Activated CD4-positive, CD25-positive, alpha-beta regulatory T cell treated with anti-CD3 and anti-CD28 coated beads, Interleukin-2, amount 50 U/mL, for 16 hours (primary cell): ENCODE measurements at places on chromosomes 2 and 18.

- DNase-seq = no peak
These were observed 1500.4 kb downstream of the DPP10 start for GRCh38 chr2:115942800-115943199.

DNA sequence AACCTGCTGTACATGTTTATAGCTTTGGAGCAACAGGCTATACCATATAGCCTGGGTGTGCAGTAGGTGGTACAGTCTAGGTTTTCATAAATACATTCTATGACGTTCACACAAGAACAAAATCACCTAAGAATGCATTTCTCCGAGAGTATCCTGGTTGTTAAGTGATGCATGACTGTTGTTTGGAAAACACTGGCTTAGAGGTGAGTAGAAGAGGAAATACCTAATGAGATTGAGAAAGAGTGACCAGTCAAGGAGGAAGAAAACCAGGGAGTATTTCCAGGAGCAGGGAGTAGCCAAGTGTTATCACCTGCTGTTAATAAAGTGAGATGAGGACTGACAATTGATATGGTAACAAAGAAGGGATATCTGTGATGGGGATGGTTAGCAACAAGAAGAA lies 2.9 kb upstream of the ZNF892 start:
- no peak for DNase-seq

- DNase-seq = no peak
These were observed 261.3 kb upstream of the CCDC68 start for GRCh38 chr18:55220523-55220922.

DNA sequence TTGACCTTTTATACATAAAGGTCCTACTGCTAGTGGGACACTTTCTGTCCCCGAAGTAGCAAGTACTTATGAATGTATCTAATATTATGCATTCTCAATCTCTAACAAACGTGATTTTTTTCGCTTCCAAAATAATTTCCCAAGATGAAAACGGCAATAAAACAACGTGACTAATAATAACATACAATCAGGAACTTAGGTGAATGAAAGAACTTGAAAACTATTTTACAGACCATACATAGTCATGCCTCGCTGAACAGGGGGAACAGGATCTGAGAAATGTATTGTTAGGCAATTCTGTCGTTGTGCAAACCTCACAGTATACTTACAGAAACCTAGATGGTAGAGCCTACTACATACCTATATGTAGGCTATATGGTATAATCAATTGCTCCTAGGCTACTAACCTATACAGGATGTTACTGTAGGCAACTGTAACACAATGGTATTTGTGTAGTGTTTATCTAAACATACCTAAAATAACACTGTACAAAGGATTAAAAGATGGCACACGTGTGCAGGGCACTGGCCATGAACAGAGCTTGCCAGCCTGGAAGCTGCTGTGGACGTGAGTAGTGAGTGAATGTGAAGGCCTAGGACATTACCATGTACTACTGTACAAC lies 2.5 kb downstream of the RTN4 start:
- no peak for DNase-seq

GRCh38 chr2:217052856-217053577 lies 193.2 kb upstream of the TNP1 start:
- no peak for DNase-seq

- no peak for DNase-seq
These were observed 159.0 kb upstream of the SETBP1 start for GRCh38 chr18:44521668-44522022.

- no peak for DNase-seq
These were observed 25.4 kb downstream of the ACADL start for GRCh38 chr2:210199854-210200253.

DNA sequence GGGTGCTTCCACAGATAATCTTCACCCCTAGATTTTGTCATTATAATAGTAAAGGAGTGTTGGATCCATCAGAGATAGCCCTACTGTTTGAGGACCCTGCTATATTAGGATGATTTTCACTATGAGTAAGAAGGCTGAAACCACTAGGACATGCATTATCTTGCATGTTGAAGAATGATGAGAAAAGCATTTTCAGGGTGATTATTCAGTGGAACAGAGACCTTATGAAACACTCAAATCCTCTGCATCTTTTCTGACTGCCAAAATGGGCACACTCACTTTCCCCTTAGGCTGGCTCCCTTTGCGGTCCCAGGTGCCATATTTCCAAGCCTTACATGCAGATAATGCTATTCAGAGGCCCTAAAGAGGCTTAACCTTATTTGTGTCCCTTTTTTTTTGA lies 296.9 kb downstream of the RND3 start:
- no peak for DNase-seq

DNA sequence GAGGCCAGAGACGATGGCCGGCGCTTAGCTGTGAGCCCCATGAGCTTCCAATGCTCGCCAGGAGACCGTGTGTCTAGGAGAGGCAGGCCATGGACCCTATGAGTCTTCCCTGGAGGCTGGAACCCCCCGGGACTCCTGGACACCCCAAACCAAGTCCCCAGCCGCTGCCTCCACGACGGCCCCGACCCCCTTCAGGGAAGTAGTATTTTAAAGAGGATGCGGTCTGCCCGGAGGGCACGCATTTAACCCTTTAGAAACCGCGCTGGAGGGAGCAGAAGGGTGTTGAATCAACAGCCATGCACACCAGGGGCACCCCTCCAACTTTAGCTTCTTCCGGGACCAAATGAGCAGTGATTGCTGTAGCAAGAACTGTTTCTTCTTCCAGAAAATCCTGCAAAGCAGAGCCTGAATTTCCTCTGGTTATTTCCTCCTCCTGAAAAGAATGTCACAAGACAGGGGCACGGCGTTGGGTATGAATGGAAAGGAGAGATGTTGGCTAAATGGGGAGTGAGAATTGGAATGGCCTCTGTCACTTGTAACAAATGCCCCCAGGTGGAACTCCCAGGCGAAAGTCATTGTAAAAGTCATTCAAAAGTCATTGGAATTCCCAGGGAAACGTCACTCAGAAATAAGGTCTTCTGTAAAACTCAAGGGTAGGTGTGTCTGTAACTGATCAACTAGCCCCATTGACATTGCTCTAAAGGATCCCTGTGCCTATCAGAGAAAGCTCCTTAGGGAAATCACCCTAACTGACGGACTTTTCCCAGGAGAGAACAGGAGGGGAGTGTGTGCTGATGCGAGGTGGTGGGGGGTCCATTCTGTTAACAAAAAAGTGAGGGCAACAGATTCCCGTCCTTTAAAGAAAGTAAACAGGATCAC lies 5.8 kb upstream of the GBX2 start:
- DNase-seq = no peak

DNA sequence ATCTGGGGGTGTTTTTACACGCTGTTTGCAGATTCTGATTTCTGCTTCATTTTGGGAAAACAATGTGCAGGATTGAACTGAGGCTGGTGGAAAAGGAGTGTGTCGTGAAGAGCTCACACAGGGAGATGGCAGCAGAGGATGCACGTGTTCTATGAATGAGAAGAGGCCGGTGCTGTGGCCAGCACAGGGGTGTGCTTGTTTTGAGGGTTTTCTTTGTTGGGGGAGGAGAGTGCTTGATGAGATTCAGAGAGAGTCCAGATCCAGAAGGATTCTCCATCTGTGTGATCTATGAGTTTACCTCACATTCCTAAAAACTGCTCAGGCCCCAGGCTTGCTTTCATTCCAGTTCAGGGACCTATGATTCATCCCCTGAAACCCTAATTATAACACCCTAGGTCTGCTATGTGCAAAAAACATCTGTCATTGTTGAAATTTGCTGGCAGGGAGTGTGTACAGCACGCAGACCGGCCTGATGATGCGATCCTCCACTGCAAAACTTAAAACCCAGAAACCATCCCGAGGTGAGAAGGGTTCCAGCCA lies 12.1 kb downstream of the TGFA start:
- DNase-seq = no peak

DNA sequence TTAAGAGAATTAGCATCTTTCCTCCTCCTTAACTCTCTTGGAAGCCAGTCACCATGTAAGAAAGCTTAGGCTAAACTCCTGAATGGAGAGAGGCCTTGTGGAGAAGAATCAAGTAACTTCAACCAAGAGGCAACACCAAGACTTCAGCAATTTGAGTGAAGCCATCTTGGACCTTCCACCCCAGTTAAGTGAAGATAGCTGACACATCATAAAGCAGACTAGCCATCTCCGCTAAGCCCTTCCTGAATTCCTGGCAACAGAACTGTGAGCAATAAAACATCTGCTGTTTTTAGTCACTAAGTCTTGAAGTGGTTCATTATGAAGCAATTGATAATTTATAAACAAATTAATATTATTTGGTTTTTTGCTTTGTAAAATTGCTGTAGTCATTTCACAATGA lies 1.5 kb upstream of the ZNF397 start:
- DNase-seq = no peak

GRCh38 chr2:48467637-48468036 lies 62.3 kb upstream of the STON1 start:
- no peak for DNase-seq

- DNase-seq = no peak
These were observed 389.2 kb downstream of the FBXO15 start for GRCh38 chr18:73758446-73758845.

GRCh38 chr2:45983213-45983612 lies 314.0 kb upstream of the EPAS1 start:
- no peak for DNase-seq

GRCh38 chr2:178844269-178844668 lies 37.0 kb upstream of the TTN start:
- DNase-seq = no peak

DNA sequence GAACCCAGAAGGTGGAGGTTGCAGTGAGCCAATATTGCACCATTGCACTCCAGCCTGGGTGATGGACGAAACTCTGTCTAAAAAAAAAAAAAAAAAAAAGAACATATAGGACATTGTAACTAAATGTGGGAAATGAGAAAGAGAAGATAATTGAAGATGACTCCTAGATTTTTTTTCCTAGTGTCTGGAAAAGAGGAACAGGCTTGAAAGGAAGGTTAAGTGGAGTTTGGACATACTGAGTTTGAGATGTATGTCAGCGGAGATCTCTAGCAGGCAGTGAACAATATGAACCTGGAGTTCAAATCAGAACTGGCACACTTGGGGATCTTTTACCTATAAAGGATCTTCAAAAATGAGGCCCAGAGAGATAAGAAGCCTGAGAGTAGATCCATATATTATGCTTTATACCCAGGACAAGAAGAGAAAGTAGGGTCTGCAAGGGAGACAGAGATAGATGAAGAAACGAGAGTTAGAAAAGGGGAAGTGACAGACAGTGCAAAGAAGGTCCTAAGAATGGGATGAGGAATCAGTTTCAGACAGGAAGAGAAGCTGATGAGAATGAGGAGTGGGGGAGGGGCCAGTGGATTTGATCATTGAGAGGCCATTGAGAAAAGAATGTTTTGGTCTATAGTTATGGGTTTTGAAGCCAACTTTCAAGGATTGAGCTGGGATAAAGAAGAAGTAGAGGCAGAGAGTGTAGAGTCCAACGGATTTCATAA lies 46.9 kb upstream of the CD28 start:
- DNase-seq = no peak

- no peak for DNase-seq
These were observed 46.7 kb downstream of the FBXO48 start for GRCh38 chr2:68420254-68420910.

DNA sequence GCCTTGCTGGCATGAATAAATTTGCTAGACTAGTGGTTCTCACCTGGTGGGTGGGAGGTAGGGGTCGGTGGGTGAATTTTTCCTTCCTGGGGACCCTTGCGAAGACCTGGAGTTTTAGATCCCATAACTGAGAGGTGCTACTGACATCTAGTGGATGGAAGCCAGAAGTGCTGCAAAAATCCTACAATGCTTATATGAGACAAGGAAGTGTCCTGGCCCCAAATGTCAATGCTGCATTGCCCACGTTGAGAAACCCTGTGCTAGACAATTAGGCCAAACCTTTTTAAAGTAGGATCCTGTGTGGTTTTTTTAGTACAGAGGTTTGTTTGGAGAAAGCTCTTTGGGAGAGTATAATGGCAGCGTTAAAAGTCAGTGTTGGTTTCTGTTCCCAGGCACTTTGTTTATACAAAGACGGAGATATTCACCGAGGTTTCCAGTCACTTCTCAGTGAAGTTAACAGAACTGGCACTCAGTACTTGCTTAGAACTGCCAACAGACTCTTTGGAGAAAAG lies 9.6 kb downstream of the SERPINB8 start:
- no peak for DNase-seq

GRCh38 chr2:12796657-12797056 lies 79.9 kb downstream of the TRIB2 start:
- no peak for DNase-seq

GRCh38 chr18:9617006-9617542 lies 2.7 kb upstream of the PPP4R1 start:
- no peak for DNase-seq

DNA sequence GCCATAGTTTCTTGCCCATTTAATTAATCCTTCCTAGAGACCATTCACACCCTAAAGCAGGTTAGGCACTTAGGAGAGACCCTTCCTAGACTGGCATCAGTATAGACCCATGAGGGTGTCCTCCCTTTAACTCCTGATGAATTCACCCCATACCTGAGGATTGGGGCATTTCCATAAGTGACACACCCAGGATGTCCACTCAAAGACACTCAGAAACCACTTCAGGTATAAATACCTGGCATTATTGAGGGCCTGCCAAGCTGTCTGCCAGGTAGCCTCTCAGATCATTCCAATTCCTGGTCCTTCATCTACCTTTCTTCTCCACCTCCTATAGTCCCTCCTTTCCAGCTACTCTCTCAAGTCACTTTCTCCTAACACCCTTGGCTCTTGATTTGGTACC lies 57.5 kb upstream of the SLC14A2 start:
- no peak for DNase-seq

DNA sequence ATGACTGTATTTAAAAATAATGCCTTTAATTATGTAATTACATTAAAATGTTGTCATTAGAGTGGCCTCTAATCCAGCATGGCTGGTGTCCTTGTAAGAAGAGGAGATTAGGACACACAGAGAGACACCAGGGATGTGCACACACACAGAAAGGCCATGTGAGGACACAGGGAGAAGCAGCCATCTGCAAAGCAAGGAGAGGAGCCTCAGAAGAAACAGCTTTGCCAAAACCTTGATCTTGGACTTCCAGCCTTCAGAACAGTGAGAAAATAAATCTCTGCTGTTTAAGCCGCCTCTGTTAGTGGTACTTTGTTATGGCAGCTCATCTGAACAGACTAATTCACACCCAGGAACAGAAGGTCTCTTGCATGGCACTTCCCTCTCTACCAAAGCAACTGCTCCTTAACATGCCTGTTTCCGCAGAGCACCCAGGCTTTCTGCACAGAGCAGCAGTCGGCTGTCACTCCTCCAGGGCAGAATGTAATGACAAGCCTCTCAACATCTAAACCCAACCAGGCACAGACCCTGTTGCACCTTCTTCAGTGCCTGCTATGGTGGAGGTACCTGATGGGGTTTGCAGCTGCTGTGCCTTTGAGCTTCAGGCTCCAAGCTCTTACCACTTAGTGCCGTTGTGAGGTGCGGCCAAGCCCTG lies 377.7 kb downstream of the TDRD15 start:
- no peak for DNase-seq

DNA sequence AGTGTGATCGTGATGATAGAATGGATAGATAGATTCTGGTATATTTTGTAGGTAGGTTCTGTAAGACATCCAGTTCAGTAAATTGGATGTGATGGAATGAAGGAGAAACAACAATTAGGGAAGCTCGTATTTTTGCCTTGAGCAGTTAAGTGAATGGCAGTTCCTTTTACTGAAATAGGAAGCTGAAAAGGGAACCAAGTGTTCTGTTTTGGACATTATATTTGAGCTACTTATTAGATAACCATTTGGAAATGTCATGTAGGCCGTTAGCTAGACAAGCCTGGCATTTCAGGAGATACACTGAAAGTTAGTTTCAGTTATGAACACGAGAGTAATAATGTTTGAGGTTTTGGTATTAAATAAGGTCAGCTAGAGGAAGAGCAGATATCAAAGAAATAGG lies 41.5 kb downstream of the MARCHF7 start:
- no peak for DNase-seq
